WTC11 (cell line): ENCODE measurements at places on chromosomes 12 and 14.

- DNase-seq: no peak
Measured at GRCh38 chr12:52601671-52602070, 408 bp upstream of the KRT72 start.

- DNase-seq: no peak
Measured at GRCh38 chr12:10196210-10196609, 16.5 kb upstream of the GABARAPL1 start.

DNA sequence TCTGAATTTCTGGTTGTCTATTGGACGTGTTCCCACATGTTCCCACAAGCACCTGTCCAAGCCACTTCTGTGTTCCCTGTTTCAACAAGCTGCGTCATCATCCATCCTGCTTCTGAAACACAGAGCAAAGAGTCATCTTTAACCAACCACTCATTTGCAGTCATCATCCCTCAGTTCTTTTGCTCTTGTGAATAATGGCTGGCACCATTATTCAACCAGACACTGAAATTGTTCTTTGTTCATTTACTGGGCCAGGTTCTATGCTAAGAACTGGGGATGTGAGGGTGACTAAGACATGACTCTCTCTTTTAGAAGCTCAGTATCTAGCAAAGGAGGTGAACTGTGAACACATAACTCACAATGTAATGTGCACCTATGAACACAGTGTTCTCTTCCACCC lies 40.7 kb upstream of the ANO4 start:
- DNase-seq: no peak

DNA sequence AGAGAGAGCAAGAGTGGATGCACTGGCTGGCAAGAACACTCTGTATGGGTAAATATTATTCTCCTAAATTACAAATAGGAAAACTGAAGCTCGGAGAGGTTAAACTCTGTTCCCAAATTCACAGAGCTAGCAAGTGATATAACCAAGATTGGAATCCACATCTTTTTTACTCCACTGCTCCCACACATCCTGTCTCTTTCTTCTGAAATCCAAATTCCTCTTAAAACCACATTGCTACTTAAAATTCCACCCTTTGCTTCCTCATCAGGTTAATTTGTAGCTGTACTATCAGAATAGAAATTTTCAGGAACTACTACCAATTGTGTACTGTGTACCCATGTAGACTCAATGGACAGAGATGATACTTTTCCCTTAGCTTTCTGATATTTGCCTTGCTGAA lies 74.4 kb downstream of the ARMH4 start:
- DNase-seq: no peak

DNA sequence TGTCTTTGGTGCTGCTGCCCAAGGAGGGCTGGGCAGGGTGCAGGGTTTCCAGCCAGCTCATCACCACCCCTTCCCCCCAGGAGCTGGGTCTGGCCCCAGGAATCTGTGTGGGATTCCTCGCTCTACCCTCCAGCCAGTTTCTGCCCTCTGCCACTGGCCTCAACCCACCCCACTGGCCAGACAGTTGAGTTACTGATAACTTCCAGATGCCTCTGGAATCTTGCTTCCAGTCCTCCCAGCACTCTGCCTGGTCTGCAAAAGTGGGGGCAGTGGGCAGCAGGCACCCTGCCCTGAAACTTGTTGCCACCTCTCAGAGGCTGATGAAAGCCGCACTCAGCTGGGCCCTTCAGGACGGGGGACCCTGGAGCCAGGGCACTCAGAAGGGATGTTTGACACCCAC lies 20.1 kb upstream of the TBX3 start:
- no peak for DNase-seq

DNA sequence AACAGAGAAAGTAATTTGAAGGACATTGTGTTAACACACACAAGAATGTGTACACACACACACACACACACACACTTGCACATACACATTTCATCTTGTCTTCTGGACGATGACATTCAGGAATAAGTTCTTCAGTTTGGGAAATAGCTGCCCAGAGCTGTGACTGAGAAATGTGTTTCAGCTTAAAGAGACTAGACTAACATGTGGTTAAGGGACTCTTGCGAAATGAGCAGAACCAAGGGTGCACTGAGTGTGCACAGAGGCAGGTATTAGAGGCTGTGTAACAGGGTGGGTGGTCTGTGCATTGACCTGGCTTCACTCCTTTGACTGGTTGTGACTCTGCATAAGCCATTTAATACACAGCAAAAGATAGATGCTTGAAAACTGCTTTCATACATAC lies 29.4 kb upstream of the KCNA5 start:
- DNase-seq: no peak

DNA sequence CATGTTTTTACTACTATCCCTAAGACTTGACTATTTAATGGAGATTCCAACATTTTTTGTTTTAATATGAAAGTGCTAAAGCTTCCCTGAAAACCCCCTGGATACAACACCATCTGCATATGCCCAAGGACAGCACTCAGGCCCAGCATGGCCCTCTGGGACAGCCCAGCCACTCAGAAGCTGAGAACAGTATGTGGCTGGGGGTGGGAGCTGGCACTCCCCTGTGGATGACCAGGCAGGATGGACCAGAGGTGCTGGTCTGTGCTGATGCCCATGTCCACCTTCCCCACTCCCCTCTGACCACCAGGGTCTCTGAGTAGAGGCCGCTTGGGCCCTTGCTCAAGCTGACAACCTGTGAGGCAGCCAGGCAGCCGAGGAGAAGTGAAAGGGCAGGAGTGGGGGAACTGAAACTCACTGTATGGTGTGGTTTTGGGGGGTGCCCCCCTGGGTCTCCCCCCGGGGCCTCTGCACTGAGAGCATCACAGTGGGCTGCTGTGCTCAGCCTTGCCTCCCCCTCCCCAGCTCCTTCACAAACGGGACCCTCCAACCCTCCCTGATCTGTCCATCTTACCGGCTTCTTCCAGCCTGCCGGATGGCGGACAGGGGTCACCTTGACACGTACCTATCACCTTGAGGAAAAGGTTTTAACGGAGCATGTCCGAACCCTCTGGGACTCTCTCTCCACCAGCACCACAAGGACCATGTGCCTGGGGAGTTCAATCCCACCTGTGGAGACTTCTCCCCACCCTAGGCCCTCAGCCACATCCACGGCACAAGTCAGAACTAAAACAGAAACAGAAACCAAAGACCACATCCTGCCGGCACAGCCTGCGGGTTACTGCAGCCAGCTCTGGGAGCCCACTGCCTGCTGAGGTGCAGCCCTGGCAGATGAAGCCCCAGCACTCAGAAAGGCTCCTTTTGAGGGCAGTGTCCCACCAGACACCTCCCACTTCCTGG lies at the start of gene TMEM229B:
Gene TMEM229B, minus strand, starts transcription at position 785 of the 957 bp plus-strand sequence. CDS start 14,798 bp downstream, outside the sequence.
- no peak for DNase-seq

- no peak for DNase-seq
Measured at GRCh38 chr12:2489275-2489674, 305.5 kb upstream of the FKBP4 start.

GRCh38 chr12:51009056-51009440 lies 17.1 kb downstream of the SLC11A2 start:
- DNase-seq: no peak

DNA sequence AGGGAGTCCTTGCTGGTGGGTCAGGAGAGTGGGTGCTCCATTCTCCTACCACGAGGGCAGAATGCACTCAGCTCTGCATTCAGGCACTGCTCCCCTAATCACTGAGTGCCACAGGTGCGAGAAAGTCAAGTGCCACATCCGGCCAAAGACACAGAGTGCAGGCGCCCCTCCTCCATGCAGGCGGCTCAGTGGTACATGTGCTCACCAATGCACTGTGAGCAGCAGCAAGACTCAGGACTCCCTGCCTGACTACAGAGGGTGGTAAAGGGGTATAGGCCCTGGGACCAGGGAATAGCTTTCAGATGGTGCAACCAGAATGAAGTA lies 32.9 kb downstream of the ZFYVE21 start:
- DNase-seq: no peak
